NCI-H1092 (cell line): ENCODE measurements at places on chromosomes 11 and 22.

DNA sequence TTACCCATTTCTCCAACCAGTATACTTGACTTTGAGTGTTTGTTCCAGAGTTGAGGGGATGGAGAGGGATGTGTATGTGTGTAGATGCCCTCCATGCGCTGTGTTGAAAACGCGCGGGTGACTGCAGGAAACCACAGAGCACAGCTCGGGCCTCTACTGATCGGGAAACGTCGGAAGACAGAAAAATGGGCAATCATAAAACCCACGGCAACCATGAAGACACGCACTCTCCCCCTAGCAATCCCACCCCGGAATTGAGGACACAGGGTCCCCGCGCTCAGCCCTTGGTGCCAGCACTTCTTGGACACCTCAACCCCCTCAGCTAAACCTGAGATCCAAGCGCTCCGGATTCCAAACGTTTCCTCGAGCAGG is 251 bp upstream of the UQCC3 start:
- no peak for DNase-seq

DNA sequence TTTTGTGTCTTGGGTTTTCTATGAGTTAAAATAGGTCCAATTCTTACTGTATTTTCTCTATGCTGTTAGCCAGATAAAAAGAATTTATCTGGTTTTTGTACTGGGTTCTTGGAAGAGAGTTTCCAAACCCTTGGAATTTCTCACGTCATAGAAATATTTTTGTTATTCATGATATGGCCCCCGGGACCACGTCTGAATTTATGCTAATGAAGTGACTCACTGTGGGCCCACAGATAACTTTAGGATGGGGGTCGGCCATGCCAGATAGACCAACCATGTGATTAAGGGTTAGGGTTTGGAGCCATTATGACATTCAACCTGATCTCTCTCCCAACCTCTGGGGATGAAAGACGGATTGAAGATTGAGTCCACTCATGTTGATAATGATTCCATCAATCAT is 35.6 kb upstream of the DDI1 start:
- no peak for DNase-seq

- no peak for DNase-seq
Observed at GRCh38 chr11:65919573-65920371, 546 bp downstream of the DRAP1 start.

GRCh38 chr11:68692115-68692514 is 7.8 kb downstream of the GAL start:
- no peak for DNase-seq

- no peak for DNase-seq
Observed at GRCh38 chr11:132032555-132032954, 662.1 kb downstream of the NTM start.

GRCh38 chr11:66856496-66857233 is at the start of gene LRFN4:
LRFN4 (plus strand) TSS chr11:66857064; CDS start chr11:66857745, 681 bp downstream.
- DNase-seq, result peak; percentile 50

DNA sequence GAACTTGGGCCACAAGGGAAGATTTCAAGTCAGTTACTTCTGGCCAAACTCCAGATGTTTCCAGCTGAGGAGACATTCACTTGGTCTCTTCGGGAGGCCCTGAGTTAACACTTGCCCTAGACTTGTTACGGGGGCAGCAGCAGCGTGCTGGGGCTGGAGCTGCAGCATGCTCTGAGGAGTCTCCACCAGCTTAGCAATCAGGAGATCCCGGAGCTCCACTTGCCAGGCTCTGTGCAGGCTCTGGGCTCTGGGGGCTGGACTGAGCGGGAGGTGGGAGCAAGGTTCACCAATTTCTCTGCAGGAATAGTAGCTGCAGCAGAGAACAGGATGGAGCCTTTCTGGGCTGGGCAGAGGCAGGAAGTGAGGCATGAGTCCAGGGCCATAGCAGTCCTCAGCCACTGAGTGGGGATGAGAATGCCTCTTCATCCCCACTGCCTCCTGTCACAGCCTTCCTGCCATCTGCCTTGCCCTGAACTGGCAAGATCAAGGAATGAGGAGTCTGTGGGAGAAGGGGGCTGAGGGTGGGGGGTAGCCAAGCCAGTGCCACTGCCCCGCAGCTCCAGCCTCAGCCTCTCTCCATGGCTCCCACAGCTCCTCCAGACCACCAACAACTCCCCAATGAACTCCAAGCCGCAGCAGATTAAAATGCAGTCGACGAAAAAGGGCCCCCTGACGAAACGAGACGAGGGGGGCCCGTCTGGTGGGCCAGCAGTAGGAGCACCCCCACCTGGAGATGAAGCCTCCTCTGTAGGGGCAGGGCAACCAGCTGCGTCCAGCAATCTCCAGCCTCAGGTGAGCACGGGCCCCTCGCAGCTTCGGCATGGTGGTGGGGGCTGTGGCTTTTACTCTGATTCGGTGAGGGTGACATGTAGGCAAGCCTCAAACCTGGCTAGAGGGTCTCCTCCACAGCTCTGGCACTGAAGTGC is 23.4 kb downstream of the GTPBP1 start:
- DNase-seq, result no peak

DNA sequence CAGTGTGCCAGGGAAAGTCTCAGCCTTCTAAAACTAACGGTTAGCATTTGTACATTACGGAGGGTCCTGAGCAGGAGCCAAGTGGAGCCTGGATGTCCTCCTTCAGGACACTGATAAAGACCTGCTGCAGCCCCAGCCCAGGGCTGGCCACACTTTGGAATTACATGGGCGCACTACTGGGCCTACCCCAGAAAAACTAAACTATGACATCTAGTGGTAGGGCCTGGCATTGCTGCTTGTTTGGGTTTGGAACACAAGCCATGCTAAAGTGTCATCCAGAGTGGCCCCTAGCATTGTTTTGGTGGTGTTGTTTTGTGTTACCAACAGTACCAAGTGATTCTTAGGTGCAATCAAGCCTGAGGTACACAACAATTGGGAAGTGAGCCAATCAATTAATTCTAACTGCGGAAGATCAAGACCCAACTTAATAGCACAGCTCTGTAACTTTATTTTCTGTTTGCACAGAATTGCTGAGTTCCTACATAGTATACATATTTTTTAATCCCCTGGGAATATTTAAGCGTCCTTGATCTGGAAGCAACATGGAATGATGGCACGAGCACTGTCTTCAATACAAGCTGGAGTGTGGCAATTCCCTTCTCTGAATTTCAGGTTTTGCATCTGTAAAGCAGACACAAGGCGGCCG is 340.7 kb downstream of the LARGE1 start:
- peak; percentile 9 for DNase-seq

- no peak for DNase-seq
Observed at GRCh38 chr11:132692891-132693290, 839.4 kb downstream of the OPCML start.

DNA sequence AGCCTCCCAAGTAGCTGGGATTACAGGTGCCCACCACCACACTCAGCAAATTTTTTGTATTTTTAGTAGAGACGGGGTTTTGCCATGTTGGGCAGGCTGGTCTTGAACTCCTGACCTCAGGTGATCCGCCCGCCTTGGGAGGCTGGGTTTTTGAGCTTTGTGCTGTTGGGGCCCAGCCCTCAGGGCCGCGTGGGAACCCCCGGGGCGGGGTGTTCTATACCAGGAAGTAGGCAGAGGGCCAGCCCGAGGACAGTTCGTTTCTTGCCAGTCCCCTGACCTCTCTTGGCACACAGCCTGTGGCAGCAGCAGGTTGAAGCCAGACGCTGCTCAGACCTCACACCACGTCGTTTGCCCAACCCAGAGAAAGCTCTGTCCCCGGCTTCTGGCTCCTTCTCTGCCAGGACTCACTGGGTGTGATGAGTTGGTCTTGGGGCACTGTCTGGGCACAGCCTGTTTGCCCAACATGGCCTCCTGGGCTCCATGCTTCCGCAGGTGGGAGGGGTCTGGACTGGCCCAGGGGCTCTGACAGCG is 24.9 kb upstream of the CHKA start:
- DNase-seq, result peak; percentile 56

DNA sequence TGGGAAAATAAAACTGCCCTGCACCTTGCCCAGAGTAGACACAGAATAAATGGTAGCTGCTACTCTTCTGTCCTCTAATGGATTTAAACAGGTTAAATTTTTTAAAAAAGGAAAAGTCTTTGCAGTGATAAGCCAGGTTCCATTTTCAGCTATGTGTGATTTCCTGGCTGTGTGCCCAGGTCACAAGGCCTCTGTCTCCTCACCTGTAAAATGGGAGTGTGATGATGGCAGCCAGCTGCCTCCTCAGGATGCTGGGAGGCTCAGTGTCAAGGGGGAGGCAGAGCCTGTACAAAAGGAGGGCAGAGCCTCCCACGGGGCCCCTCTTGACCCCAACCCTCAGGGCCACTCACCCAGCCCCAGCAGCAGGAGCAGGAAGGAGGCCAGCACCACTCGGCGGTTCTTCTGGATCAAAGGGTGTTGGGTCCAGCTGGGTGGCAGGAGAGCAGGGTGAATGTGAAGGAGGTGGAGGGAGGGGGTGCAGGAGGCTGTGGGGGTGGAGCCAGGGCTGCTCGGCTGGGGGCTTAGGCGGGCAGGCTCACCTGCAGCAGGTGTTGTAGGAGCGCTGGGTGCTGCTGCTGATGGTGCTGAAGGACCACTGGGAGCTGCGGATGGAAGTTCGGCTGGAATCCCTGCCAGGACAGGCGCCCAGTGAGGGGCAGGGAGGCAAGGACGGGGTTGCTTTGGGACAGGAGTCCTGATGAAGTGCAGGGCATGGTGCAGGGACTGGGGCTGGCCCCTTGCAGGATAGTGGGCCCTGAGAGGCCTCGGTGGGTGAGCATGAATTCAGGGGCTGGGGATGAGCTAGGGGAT is 1.9 kb downstream of the TMEM134 start:
- no peak for DNase-seq

- no peak for DNase-seq
Observed at GRCh38 chr11:126589492-126589803, 234.0 kb downstream of the ST3GAL4 start.

- no peak for DNase-seq
Observed at GRCh38 chr22:16932577-16932976, 75.4 kb downstream of the GAB4 start.

DNA sequence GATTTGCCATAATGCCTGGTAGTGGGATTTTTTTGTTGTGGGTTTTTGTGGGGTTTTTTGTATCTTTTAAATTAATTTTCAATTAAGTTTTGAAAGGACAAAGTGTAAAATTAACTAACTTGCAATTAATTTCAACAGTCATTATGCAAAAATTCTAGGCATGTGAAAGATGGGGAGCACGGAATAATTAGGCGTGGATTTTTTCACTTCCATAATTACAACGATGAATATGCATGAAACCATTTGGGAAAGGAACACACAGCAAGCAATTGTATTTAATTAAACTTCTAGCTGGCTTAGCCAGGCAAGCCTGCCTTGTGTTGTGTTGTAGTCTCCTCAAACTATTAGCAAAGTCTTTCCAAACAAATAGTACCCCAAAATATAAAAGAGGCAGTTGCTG is 87.8 kb downstream of the COMMD9 start:
- DNase-seq, result no peak

- no peak for DNase-seq
Observed at GRCh38 chr11:94325681-94326080, 21.3 kb downstream of the IZUMO1R start.

DNA sequence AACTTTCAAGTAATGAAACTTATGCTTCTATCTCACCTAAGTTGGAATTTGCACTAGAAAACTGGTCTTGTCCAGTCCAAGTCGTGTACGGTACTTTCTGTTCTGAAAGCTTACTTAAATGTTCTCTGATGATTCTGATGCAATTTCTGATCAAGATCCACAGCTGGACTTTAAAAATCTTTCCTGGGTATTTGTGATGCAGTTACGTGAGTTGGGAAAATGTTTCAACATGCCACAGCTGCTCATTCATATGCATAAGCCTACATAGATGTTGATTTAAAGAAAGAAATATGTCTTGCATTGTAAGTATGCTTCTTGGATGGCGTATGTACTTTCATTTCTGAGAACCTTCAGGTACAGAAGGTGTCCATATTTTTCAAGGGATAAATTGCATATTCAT is 493.7 kb upstream of the CCDC90B start:
- no peak for DNase-seq

GRCh38 chr11:121159741-121160140 is 58.7 kb downstream of the TECTA start:
- DNase-seq, result no peak

DNA sequence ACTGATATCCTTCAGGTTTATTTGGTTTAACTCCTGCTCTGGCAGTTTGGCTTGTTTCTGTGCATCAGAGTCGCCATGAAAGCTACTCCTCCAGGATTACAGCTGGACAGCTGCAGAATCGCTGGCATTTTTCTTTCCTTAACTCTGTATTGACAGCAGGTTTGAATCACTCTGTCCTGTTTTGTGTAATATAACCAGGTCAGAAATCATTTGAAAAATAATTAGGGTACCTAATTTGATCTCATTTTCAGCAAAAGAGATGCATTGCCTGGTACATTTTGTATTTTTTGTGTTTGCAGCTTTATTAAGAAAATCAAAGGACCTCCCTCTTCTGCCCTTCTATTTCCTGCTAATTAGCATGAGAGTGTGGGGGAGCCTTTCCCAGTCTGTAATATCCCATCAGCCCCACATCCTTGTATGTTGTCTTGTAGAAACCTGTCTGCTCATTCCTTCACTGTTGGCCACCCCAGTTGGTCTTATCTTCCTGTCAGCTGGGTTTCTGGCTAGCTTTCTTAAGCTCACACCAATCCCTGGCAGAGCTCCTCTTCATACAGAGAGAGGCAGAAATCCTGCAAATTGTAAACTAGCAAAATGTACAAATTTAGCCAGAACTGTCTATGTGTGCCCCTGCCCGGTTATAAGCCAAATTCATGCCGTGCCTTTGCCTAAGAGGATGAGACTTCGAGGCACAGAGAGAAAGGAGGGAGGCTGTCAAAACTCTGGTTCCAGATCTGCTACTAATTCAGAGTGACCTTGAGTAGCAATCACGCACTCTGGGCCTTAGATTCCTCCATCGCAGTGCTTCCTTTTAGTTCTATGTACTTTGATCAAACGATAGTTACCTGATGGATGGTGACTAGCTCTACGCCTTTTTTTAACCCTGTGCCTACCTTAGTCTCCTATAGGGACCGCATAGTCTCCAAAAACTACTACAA is 200.6 kb downstream of the NAV2 start:
- no peak for DNase-seq
